ENCODE measurements at places on chromosomes 13 and 19. TPM values are rescaled to one million over a fixed set of nuclear protein-coding genes. Genes with fewer than 3 reads are reported as not detected.

GRCh38 chr13:25300861-25301346 lies 521 bp upstream of the NUP58 start:
- ATAC-seq: peak; percentile 36

DNA sequence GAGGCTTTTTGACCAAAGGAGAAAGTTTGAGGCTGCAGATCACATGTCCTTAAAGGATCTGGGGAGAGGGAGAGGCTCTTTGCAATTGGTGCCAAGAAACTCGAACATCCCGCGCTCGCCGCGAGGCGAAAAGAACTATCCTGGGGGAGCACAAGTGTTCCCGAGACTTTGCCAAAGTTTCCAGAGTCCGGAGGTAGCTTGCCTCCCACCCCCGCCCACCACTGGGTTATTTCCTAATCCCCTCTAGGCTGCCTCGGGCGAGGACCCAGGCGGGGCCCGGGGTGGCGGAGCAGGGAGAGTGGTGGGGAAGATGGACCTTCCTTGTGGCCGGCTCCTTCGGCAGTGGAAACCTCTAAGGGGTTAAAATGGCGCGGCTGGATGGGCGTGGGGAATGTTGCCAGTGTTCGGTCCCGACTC lies 114.5 kb downstream of the KCNRG start:
- ATAC-seq: no peak

DNA sequence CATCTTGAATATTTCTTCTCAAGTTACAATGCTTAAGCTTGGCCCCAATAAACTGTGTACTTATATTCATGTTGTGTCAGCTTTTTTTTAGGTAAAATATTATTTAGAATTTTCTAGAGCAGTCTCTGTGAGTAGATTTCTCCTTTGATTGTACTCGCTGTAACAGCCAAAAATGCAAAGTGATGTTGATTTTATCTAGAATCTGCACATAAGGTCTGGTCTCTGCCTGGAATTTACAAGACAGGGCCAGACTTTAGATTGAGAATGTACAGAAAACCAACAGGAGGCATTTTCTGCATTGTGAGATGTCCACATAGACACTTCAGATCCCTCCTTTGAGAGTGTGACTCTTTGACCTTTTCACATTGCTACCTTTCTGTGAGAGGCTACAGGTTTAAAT lies 43.1 kb upstream of the ZNF681 start:
- no peak for ATAC-seq

GRCh38 chr19:5103812-5104410 lies 135.0 kb downstream of the KDM4B start:
- no peak for ATAC-seq

GRCh38 chr13:99392470-99393135 lies 85.4 kb upstream of the GPR183 start:
- ATAC-seq: peak; percentile 20

- peak; percentile 90 for ATAC-seq
Measured at GRCh38 chr13:95536632-95537241, 15.8 kb upstream of the CLDN10 start.

DNA sequence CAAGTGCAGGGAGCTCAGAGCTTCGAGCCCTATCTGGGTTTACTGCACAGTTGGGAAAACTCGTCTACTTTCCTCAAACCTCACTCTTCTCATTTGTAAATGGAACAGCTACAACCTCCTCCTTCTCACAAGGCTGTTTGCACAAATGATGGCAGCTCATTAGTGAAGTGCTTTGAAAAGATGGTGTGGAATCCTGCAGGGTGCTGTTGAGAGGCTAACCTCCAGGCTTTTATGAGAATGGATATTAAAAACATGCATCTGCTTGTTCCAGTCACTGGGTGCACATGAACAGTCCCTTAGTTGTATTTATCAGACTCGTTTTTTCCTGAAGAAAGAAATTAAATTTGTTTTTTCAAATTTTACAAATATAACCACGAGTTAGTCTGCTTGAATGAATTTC lies 36.6 kb downstream of the PCDH8 start:
- no peak for ATAC-seq

DNA sequence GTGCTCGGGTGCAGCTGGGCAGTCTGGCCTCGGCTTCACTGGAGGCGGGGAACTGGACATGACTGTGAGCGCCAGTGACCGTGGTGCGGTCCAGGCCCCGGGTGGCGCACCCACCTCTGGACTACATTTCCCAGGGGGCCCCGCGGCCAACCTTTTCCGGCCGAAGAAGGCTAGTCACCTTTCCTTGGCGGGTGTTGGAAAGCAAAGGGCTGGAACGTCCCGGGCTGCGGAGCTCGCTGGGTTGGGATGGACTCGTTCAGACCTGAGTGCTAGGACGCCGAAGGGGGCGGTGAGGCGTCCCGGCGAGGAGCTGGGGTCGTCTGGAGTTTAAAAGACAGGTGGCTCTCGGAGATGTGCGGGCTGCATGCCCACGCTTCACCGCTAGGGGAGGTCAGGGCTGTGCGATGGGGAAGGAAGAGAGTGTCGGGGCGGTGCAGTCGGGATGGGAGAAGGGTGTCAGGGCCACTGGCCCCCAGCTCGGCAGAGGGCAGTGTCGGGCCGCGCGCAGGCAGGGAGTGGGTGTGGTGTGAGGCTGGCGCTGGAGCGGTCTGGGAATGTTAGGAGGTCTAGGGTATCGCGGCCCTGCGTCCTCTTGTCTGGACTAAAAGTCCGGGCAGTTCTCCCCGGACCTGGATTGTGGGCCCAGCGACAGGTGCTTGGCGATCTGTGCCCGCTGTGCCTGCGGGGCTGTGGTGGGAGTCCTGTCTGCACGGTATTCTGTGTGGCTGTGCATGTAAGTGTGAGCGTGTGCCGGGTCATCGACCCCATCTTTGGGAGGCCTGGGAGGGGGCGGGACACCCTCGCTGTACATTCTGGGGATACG lies 57.1 kb downstream of the ZNF568 start:
- ATAC-seq: peak; percentile 97

GRCh38 chr19:45142016-45142725 lies 18.6 kb downstream of the NKPD1 start:
- ATAC-seq: no peak

DNA sequence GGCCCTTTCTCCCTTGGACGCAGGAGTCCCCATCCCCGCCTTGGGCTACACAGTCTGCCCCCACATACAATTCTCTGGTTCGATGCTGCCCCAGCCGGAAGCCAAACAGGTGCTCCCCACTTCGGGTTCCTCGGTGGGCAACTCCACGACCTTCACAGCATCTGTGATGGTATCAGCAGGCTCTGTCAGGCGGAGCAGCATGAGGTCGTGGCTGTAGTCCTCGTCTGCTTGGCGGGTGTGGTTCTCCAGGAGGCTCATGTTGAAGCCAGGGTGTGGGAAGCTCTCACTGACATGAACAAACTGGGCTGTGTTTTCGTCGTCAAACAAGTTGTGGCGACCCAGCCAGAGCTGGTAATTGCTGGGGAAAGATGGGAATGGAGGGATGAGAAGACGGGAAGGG lies 3.5 kb downstream of the KLK1 start:
- no peak for ATAC-seq

DNA sequence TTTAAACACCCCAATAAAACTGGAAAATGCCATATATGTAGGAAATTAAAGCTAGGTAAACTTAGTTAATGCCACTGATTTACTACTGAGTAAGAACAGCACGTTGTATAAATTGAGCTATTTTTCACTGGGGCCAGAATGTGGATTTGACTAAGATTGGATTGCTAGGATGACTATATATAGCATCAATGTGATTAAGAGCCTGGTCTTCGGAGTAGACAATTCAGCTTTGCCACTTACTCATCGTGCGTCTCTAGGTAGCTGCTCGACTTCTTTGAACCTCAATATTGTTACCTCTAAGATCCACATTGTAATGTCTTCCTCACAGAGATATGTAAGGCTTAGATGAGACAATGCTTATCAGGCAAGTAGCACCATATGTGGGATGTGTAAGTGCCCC lies 462.5 kb downstream of the KLF12 start:
- peak; percentile 57 for ATAC-seq

DNA sequence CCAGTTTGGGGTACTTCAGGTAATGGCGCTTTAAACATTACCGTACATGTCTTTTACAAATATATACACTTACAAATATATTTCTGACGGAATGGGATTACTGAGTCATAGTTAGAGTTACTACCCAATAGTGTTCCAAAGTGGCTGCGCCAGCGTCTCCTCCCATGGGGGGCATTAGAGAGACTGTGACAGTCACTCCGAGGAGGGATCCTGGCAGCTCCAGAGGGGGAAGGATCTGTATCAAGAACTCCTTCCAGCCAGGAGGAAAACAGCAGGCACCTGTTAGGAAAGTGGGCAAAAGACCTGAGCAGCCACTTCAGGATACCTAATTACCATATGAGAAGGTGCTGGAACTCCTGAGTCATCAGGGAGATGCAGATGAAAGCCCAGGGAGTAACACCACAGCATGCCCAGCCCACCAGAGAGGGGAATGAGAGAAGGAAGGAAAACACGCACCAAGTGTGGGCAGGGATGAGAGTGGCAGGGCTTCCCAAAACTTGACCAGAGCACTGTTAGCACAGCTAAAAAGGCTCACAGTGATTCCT lies 52.9 kb downstream of the SLC7A9 start:
- no peak for ATAC-seq

DNA sequence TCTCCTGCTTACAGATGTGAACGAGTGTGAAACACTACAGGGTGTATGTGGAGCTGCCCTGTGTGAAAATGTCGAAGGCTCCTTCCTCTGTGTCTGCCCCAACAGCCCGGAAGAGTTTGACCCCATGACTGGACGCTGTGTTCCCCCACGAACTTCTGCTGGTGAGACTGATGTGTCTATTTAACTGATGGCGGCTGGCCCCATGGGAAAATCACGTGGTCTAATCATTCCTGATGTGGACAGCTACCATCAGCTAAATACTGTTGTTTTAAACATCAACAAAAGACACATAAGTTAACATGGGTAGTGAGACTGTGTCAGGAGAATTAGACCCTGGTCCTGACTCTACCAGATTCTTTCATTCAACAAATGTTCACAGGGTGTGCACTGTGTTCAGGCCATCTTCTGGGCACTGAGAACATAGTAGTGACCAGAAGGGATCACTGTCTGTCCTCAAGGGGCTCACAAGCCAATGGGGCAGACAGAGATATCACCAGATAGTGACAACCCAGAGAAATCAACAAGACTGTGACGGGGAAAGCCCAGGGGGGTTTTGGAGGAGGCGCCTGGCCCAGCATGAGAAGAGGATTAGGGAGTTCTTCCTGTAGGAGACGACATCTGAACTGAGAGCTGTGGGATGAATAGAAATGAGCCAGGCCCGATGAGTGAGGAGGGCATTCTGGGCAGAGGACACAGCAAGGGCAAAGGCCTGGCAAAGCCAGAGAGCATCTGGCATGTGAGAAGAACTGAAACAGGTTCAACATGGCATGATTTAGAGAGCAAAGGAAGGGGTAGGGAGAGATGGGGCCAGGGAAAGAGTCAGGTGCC lies 18.4 kb downstream of the LTBP4 start:
- ATAC-seq: no peak

- ATAC-seq: no peak
Measured at GRCh38 chr13:111245576-111246384, 74.7 kb upstream of the TEX29 start.

GRCh38 chr19:3591876-3592613 lies 6.8 kb downstream of the GIPC3 start:
- ATAC-seq: no peak

DNA sequence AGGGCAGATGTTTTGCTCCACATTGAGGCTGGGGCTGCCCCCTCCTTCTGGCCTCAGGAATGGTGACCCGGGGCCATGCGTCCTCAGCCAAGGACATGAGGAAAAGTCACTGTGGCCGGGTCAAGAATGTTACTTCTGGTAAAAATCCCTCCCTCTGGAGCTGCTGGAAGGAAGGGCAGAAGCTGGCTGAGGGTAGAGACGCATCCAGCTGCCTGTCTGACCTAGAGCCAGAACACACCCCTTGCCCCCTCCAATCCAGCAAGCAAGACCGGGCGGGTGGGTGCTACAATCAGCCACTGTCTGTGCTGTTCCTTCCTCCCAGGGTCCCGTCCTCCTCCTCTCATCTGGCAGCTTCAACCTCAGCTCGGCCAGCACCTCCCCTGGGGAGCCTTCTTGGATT lies 59.0 kb downstream of the PTPRS start:
- ATAC-seq: no peak

GRCh38 chr13:91644806-91645205 lies 246.4 kb downstream of the GPC5 start:
- ATAC-seq: no peak

GRCh38 chr13:63110466-63110865 lies 1694.8 kb upstream of the PCDH20 start:
- ATAC-seq: no peak

DNA sequence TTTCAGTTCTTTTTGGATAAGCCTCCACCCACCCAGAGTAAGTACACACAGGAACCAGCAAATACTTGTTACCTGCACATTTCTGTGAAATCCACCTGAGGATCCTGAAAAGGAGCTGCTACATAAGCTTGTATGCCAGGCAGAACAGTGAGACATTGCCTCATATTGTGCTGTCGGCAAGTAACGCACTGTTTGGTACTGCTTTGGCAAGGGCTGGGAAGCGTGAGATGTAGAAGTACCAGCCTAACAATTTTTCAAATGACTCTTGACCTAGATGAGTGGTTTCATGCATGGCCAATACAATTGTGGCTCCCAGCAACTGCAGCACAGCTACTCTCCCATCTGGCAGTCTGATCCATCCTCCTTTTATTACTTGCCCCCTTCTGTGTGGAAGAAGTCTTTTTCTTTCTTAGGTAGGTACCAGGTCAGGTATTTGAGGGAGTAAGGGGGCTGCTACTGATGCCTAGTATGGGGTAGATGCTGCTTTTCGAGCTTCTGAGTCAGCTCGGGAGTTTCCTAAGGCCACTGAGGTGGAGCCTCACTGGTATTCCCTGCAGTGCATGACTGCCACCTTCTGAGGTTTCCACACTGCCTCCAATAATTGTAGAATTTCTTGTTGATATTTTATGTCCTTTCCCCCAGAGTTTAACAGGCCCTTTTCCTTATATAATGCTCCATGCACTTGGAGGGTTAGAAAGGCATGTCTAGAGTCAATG lies 52.2 kb downstream of the ZNF737 start:
- no peak for ATAC-seq

GRCh38 chr13:92315265-92315664 lies 911.3 kb upstream of the GPC6 start:
- no peak for ATAC-seq

- peak; percentile 64 for ATAC-seq
Measured at GRCh38 chr13:94967183-94968039, 255.1 kb upstream of the SOX21 start.

Gene TDRD3
- 42.5 TPM for total RNA-seq

Gene TYROBP
- total RNA-seq: not detected

Gene ZNF582
- total RNA-seq: 1.7 TPM

Gene ERFL
- 0.25 TPM for total RNA-seq

Gene MCEMP1
- not detected for total RNA-seq

Gene CPB2
- total RNA-seq: 0.54 TPM

Gene CBY2
- 0.52 TPM for total RNA-seq

Gene EXOC3L2
- 0.24 TPM for total RNA-seq

Gene OR7A5
- 0.19 TPM for total RNA-seq

Gene FSD1
- 40.7 TPM for total RNA-seq

Gene CEACAM16
- not detected for total RNA-seq

Gene ZNF578
- 7.5 TPM for total RNA-seq

All from motor neuron (in vitro differentiated cells).